ENCODE measurements at places on chromosomes 7 and 10.

DNA sequence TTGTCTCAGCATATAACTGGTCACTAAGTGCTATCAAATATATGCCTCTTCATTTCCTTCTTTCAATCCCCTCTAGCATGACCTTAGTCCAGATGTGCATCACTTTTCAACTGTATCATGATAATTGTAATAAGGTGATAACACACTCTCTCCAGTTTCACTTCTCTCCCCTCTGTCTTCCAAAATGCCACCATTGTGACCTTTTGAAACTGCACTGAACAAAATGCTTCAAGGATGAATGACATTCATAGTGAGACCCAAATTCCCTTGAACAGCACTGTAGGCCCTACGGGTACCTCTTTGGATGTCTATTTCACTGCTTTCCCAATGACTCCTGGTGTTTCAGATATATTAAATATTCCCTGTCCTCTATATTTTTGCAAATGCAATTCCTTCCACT, 224.8 kb downstream of the DNAJB9 start:
- DNase-seq, result no peak

GRCh38 chr7:99694201-99694911, 14.6 kb upstream of the CYP3A5 start:
- DNase-seq, result no peak

DNA sequence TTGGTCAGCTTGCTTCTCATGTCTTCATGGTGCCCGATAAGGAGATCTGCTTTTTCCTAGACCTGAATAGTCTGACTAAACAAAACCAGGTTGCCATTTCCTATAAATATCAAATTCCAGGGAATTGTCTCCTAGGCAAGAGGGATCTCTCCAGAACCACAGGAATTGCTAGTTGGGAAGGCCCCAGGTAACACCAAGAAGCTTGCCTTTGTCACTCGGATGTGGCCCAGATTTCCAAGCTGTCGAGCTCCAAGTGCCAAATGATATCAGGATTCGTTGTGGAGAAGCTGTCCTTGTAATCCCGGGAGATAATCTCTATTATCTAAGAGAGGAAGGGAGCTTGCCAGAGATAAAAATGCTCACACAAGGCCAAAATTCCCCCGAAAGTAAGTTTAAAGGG, 1288.5 kb upstream of the AUTS2 start:
- no peak for DNase-seq

GRCh38 chr7:107264723-107265122, 95.9 kb downstream of the HBP1 start:
- DNase-seq, result no peak

DNA sequence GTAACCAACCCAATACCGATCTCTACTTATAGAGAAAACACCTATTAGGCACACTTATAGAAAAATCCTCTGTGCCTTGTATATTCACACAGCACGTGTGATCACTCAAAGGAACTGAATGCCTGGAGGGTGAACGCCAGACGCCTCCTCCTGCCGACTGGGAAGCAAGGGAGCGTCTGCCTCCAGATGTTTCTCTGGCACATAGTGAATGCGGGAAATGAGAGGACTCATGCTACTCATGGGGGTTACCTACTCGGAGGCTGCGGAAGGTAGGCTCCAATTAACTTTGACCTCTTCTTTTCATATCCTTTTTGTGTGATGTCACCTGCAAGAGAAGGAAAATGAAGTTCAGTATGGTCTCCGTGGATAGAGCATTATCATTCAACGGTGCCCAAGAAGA, 203.3 kb downstream of the DIP2C start:
- DNase-seq, result no peak

DNA sequence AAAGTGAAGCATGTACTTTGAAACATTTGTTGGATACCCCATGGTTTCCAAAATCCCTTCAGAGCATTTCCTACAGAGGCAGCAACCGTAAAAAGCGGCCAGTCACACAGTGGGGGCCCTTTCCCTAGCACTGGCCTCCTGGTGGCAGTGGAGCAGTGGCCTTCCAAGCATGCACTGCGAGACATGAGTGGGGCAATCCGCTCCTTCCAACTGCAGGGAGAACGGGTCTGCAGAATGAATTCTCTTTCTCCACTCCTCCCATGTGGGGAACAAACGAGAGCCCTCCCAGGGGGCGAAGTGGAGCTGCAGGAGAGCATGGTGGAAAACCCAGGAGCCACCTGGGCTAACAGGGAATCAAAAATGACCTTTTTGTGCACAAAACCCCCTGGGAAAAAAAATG, 542.9 kb upstream of the GALNT17 start:
- no peak for DNase-seq

DNA sequence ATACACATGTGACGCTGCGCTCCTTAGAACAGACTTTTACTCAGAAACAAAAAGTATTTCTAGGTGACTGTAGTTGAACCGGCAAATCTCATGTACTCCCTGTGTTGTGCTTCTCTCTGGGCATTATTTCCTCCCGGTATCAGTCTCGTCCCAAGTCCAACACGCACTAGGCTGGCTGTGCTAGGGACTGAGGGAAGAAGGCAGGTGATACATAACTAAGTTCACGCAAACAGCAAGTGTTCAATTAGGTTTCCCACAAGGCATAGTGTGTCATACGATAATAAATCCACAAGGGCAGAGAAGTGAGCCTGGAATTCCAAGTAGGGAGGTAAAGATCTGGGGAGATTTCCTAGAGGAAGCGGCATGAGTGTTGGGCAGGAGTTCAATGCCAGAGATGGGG, 20.4 kb downstream of the FAM53B start:
- no peak for DNase-seq

GRCh38 chr10:72832701-72833100, 60.8 kb upstream of the OIT3 start:
- no peak for DNase-seq

DNA sequence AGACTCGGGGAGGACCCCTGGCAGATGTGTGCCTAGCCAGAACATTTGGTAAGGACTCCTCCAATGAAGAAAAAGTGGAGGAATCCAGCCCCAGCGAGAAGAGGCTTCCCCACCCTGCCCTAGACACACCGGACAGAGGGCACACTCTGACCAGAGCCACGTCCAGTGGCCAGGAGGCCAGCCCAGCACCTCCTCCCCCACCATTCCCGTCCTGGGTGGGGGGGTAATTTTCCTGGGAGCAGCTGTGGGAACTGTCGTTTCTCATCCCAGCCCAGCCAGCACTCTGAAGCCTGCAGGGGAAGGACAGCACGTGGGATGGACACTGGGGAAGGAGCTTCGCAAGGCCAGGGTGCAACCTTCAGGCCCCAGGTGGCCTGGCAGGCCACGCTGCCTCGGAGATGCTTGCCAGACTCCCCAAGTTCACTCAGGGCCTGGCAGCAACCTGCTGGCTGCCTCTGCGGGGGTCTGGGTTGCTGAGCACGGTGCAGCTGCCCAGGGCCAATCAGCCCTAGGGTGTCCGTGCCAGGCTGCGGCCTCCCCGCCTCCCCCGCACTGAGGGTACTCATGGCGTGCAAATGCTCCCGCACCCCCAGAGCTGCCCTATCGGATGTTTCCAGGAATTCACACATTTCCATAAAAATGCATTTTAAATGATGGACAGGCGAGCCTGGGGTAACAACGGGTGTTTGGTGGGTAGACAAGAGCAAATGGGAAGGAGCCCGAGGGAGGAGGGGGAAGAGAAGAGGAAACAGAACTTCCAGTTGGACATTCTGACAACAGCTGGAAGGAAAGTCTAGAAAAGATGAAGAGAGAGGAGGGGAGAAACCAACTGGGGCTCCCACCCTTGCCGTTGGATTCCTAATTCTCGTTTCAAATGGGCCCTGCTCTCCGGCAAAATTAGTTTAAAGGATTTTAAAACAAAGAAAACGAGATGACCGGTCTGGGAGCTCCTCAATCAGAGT, 1.9 kb upstream of the EN2 start:
- DNase-seq, result no peak

- DNase-seq, result no peak
Measured at GRCh38 chr7:120942861-120943260, 7.7 kb upstream of the ING3 start.

GRCh38 chr10:112821038-112821437, 129.0 kb upstream of the TCF7L2 start:
- DNase-seq, result no peak

- no peak for DNase-seq
Measured at GRCh38 chr7:106740806-106741205, 79.8 kb upstream of the CCDC71L start.

DNA sequence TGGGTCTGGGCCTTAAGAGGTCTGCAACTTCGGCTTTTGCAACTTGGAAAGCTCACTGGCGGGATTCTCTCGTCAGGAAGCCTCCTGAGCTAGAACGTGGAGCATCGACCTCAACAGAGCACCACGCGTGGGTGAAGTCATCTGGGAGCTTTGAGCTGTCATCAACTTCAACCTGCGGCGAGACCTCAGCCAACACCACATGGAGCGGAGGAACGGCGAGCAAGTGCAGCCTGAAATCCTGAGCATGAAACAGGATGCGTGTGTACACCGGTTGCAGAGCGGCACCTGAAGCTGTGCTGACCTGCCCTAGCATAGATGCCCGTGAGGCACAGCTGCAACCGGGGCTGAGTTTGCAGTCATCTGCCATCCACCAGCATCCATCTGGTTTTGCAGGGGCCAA, 295.7 kb upstream of the SHH start:
- no peak for DNase-seq

DNA sequence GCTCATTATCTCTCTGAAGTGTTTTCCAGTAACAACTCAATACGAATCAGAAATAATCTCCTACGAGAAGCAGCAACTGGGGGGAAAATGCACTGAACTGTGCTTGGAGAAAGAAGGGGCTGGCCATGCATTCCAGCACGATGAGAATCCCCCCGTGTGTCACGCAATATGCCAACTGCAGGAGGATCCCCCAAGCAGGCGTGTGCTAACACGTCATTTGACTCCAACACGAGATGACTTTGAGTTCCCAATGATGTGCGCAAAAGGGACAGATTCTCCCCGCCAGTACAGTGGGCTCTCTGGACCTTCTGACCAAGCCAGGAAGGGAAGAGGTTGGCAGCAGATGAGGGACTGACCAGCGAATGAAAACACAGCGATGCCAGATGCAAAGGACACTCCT, 105.5 kb downstream of the KCNMA1 start:
- DNase-seq, result no peak

DNA sequence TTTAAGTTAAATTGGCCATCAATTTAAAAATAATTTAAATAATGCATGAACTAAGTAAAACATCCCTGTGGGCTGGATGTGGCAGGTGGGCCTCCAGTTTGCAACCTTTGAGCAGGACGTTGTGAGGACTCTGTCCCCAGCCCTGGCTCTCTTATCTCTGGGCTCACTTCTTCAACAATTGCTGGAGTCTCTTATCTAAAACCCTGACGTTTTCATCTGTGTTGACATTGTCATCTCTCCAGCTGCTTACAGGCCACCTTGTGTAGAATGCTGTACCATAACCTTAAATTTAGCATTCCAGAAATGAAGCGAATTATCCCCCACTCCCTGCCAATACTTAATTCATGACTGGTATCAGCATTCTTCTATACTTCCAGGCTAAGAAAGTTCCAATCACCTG, 3.2 kb upstream of the KIF5B start:
- DNase-seq, result no peak

GRCh38 chr7:74569501-74570075, 87.9 kb upstream of the GTF2I start:
- no peak for DNase-seq

GRCh38 chr10:44591911-44592310, 207.0 kb upstream of the CXCL12 start:
- no peak for DNase-seq

DNA sequence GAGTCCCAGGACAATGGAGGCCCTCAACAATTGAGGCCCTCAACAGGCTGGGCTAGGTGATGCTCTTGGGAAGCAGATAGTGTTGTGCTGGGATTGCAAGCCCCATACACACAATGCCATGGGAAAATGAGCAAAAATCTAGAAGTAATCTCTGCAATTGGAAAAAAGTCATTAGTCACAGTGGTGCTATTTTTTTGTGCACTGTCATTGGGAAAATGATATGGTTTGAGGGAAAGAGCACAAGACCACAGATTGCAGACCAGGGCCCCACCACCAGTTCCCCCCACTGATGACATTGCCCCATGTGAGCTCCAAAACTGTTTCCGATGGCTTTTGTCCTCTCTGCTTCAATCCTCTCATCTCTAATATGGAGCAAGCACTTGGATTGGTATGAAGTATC, 1.9 kb downstream of the KCTD7 start:
- no peak for DNase-seq

DNA sequence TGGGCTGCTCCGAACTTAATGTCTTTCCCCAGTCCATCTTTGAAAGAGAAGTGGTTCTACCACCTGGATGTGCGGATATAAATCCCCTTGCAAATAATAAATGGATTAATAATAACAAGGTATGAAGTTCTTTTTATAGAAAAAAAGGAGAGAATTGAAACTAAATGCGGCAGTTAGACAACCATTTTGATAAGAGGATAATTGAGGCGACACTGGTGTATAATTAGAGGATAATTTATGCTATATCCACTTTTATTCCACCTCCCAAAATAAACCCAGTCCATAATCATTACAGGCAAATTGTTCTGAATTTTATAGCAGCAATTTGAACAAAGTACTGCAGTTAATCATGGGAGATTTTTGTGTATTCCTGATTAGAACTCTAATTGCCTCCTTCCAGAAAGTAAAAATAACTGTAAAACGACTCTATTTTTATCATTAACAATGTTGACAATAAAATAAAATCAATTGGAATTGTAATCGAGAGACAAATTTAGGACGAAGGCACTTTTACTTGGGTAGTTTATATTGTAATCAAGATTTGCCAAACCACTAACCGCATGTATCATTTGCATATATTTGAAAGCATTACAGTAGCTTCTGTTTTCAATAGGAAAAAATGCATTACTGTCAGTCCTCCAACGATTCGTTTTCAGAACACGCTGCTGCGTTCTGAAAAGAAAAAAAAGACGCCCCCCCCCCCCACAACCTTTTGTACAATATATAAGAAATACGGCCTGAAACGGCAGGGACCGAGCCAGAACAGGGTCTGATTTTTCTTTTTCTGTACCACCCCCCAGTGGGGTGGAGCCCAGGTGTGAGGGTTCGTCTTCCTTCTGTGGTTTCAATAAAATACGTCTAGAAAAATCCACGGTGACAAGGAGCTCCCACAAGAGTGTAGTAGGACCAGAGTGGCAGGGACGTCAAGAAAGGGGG, 838 bp upstream of the DLX6 start:
- no peak for DNase-seq

DNA sequence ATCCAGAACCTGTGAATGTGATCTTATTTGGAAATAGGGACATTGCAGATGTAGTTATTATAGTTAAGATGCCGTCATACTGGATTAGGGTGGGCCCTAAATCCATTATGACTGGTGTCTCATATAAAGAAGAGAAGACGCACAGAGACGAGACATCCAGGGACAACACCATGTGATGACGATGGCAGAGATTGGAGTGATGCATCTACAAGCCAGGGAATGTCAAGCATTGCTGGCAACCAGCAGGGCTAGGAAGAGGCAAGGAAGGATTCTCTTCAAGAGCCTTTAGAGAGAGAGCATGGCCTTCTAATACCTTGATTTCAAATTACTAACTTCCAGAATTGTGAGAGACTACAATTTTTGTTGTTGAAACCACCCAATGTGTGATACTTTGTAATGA, 345.8 kb downstream of the PTEN start:
- DNase-seq, result no peak

- DNase-seq, result no peak
Measured at GRCh38 chr10:378930-379704, 243.9 kb downstream of the ZMYND11 start.

GRCh38 chr7:12712236-12712635, 24.8 kb downstream of the ARL4A start:
- DNase-seq, result no peak

- no peak for DNase-seq
Measured at GRCh38 chr7:7969306-7970236, 975 bp downstream of the GLCCI1 start.

GRCh38 chr10:36057180-36057579, 415.1 kb upstream of the FZD8 start:
- no peak for DNase-seq

Measured in stimulated activated CD8-positive, alpha-beta memory T cell treated with anti-CD3 and anti-CD28 coated beads, Interleukin-2, amount 100 ng/mL, for 1 hour (primary cell).